ENCODE measurements at places on chromosomes 16 and 17. TPM values are rescaled to one million over a fixed set of nuclear protein-coding genes. Genes with fewer than 3 reads are reported as not detected.

DNA sequence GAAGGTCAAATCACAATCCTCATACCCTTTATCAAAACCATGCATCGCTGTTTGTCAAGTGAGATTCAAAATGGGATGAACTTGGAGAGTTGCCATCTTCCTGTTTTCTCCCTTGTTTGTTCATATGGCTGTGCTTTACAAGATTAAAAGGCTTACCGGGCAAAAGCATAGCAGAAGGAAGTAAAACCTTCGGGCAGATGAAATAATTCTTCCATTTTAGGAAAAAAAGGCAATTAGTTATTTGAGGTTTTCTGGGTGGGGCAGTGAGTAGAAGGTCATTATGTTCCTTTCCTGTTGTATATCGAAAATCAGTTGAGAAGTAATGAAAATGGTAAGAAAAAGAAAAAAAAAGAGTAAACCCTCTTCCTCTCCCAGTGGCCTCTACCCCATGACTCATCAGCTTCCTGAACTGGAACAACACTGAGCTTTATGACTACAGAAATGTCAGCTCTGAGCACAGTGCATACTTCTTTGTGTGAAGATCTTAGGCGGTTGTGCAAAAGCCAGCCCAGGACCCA, 369.2 kb downstream of the CDH13 start:
- DNase-seq = peak; percentile 9

GRCh38 chr16:66358231-66358630, 8.3 kb upstream of the CDH5 start:
- DNase-seq = no peak

GRCh38 chr16:68739964-68740627, 3.0 kb downstream of the CDH1 start:
- DNase-seq = no peak

TEX19 gene
- polyA plus RNA-seq = not detected

- DNase-seq = no peak
These were observed 9.6 kb downstream of the ZNF205 start for GRCh38 chr16:3121851-3122467.
